Activated T-cell treated with anti-CD3 and anti-CD28 coated beads, Interleukin-2, amount 50 U/mL, for 24 hours (primary cell): ENCODE measurements at places on chromosomes 12 and 14.

DNA sequence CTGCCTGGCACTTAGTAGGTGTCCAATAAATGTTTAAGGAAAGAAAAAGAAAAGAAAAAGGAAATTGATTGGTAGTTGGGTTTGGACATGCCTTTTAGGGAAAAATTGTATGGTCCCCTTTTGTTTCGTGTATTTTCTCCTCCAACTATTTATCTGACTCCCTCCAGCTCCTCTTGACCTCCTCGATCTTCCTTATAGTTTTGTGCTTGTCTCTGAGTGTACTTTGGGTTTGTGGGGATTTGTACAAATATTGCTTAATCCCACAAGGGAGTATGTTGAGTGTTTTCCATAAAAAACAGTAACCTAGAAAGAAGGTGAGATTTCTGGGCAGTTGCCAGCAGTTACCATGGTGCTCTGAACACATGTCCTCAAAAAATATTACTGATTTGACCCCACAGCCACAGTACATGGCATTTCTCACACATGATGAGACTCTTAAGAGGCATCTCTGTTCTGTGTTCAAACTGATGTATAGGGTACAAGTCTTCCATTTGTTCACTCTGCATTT is 15.7 kb downstream of the PLEKHG7 start:
- no peaks in the 10 kb centered on the region for H3K4me1 ChIP-seq
- no peak for DNase-seq
- no peak overlapping the region for H3K27ac ChIP-seq
- H3K36me3 ChIP-seq: no peaks in the 10 kb centered on the region

GRCh38 chr12:26114720-26115401 is 10.0 kb downstream of the BHLHE41 start:
- peaks cover 10% of the 10 kb centered on the region for H3K4me1 ChIP-seq
- no peaks in the 10 kb centered on the region for H3K36me3 ChIP-seq

GRCh38 chr14:100728962-100729361 is 2.3 kb downstream of the DLK1 start:
- no peak overlapping the region for H3K27ac ChIP-seq
- peaks cover 2% of the 10 kb centered on the region for H3K4me1 ChIP-seq
- no peak overlapping the region for H3K4me3 ChIP-seq
- no peak for DNase-seq
- H3K36me3 ChIP-seq: no peaks in the 10 kb centered on the region

DNA sequence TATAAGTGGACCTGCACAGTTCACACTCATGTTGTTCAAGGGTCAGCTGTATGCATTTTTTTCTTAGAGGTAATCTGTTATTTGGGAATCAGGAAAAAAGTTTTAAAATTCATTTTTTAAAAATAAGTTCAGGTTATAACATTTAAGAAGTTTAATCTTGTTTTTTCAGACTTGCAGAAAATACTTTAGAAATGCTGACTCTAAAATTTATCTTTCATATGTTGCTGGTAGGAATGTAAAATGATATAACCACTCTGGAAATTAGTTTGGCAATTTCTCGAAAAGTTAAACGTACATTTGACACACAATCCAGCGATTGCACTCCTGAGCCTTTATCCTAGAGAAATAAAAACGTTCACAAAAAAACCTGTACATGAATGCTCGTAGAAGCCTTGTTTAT is 4.7 kb downstream of the VRK1 start:
- H3K4me1 ChIP-seq: peaks cover 63% of the 10 kb centered on the region
- no peak overlapping the region for H3K4me3 ChIP-seq
- no peaks in the 10 kb centered on the region for H3K27me3 ChIP-seq
- DNase-seq: no peak

DNA sequence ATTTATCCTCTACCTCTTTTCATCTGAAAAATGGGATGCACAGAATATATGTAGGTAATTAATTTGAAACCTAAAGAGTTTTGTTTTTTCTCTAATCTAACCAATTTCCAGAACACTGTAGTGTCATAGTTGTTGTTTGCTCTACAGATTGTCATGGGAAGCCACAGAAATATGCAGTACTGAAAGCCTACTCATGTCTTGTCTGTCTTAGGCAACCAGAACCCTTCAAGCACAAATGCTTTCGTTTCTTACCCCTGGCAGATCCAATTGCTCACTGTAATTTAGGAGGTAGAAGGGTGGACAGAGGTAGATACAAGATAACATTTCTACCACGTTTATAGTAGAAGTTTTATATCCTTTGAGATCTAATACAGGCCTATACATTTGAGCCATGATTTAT is 330.2 kb upstream of the NOVA1 start:
- no peaks in the 10 kb centered on the region for H3K4me1 ChIP-seq
- H3K36me3 ChIP-seq: no peaks in the 10 kb centered on the region
- no peak overlapping the region for H3K27ac ChIP-seq

- H3K27me3 ChIP-seq: no peaks in the 10 kb centered on the region
- peak overlapping the region; percentile 63 for H3K27ac ChIP-seq
- H3K4me3 ChIP-seq: no peak overlapping the region
- peaks cover 10% of the 10 kb centered on the region for H3K4me1 ChIP-seq
- H3K36me3 ChIP-seq: peaks cover 76% of the 10 kb centered on the region
- DNase-seq: no peak
Measured at GRCh38 chr12:2805143-2805520, 7.3 kb upstream of the ITFG2 start.

GRCh38 chr14:105177082-105177481 is 4.0 kb downstream of the NUDT14 start:
- H3K4me3 ChIP-seq: no peak overlapping the region
- DNase-seq: no peak
- H3K27me3 ChIP-seq: no peaks in the 10 kb centered on the region
- peaks cover 16% of the 10 kb centered on the region for H3K4me1 ChIP-seq
- H3K27ac ChIP-seq: no peak overlapping the region
- H3K36me3 ChIP-seq: no peaks in the 10 kb centered on the region

- H3K4me3 ChIP-seq: no peak overlapping the region
- H3K4me1 ChIP-seq: peaks cover 20% of the 10 kb centered on the region
Measured at GRCh38 chr14:102565331-102565887, 27.0 kb upstream of the RCOR1 start.

DNA sequence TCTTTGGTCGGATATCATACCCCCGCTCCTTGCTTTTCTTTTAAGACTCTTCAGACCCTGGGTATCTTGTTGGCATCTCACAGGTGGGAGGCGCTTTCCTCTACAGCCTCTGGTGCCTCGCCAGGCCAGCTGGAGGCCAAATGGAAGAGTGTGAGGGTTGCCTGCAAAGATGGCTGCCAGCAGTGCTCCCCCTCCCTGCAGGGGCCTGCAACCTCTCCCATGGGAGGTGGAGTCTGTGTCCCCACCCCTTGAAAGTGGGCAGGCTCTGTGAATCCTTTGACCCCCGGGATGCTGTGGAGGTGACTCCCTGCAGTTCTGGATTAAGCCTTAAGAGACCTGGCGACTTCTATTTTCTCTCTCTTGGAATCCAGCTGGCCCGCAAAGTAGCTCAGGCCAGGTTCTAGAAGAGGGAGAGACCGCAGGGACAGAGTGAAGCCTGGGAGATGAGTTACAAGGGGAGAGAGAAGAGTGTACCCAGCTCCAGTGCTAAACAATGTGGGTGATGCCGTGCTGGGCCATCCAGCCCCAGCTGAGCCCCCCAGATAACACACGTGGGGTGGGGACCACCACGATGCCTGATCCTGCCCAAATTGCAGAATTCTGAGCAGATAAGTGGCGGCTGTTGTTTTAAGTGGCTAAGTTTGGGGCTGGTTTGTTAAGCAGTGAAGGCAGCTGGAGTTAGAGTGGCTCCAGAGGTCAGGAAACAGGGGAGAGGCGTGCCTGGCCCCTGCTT is 37.9 kb upstream of the NCOR2 start:
- H3K4me1 ChIP-seq: peaks cover 21% of the 10 kb centered on the region
- H3K36me3 ChIP-seq: no peaks in the 10 kb centered on the region
- peaks cover 5% of the 10 kb centered on the region for H3K27me3 ChIP-seq
- no peak for DNase-seq
- no peak overlapping the region for H3K4me3 ChIP-seq

- H3K27me3 ChIP-seq: peaks cover 10% of the 10 kb centered on the region
- no peaks in the 10 kb centered on the region for H3K4me1 ChIP-seq
- no peak overlapping the region for H3K27ac ChIP-seq
- H3K4me3 ChIP-seq: no peak overlapping the region
- DNase-seq: no peak
- no peaks in the 10 kb centered on the region for H3K36me3 ChIP-seq
Measured at GRCh38 chr12:65335021-65335714, 56.7 kb downstream of the MSRB3 start.

DNA sequence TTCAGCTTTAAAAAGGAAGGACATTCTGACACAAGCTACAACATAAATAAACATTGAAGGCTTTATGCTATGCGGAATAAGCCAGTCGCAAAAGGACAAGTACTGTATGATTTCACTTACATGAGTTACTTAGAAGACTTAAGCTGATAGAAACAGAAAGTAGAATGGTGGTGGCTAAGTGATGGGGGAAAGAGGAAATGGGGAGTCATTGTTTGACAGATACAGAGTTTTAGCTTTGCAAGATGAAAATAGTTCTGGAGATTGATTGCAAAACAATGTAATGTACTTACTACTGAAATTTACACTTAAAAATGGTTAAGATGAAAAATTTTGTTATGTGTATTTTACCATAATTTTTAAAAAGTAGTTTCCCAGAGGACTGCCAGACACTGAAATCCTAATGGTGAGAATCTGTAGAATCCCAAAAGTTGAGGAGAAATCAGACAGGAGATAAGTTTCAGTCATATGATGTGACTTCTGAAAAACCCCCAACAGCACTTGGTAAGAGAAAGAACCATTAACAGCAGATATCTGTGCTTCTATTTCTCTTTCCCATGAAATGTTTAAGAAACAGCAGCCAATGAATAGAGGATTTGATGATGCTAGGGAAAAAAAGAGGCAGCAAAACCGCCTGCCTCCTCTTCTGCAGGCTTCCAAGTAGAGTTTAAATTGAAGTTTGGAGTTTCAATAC is 16.6 kb upstream of the CLEC2A start:
- H3K4me1 ChIP-seq: peaks cover 48% of the 10 kb centered on the region
- H3K27ac ChIP-seq: peak overlapping the region; percentile 68
- no peaks in the 10 kb centered on the region for H3K27me3 ChIP-seq
- H3K36me3 ChIP-seq: no peaks in the 10 kb centered on the region

DNA sequence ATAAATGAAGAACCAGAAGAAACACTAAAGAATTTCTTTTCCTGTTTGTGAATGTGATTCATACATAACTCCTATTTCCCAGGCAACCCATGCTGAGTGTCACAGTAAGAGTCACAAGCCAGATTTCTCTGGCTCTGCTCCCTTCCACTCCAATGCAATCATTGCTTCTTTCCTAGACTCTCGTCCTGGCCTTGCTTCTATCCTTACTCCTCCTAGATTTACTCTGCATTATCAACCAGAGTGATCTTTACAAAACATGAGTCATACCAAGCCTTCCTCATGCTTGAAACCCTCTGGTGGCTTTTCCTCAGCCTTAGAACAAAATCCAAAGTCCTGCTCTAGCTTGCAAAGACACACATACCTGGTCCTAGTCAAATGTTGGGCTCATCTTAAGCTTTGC is 13.3 kb downstream of the IL22 start:
- no peak for DNase-seq
- peak overlapping the region; percentile 16 for H3K27ac ChIP-seq
- no peaks in the 10 kb centered on the region for H3K36me3 ChIP-seq
- H3K4me1 ChIP-seq: peaks cover 65% of the 10 kb centered on the region

GRCh38 chr12:120222288-120222832 is 21.4 kb upstream of the RPLP0 start:
- H3K4me3 ChIP-seq: no peak overlapping the region
- H3K36me3 ChIP-seq: peaks cover 68% of the 10 kb centered on the region
- DNase-seq: no peak

DNA sequence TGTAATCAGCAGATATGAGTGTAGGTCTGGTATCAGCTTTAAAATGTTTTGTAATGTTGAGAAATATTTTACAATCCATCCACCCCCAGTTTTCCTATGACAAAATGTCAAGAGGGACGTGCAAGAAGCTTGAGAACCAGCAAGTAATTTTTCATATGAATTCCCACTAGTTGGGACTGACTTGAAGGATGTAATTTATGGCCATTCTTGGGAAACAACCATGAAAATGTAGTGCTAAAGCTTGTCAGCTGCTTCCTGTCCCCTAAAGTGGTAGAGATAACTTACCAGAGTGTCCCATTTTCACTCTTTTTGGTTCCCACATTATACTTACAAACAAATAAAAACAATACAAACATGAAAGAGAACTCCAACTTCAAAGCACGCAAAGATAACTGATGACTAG is 63.9 kb downstream of the RERG start:
- H3K27ac ChIP-seq: no peak overlapping the region
- H3K4me3 ChIP-seq: no peak overlapping the region
- H3K36me3 ChIP-seq: no peaks in the 10 kb centered on the region
- H3K27me3 ChIP-seq: no peaks in the 10 kb centered on the region

- DNase-seq: peak; percentile 74
- peaks cover 20% of the 10 kb centered on the region for H3K36me3 ChIP-seq
- H3K27me3 ChIP-seq: no peaks in the 10 kb centered on the region
Measured at GRCh38 chr14:73785834-73786635, 65.6 kb upstream of the PTGR2 start.

DNA sequence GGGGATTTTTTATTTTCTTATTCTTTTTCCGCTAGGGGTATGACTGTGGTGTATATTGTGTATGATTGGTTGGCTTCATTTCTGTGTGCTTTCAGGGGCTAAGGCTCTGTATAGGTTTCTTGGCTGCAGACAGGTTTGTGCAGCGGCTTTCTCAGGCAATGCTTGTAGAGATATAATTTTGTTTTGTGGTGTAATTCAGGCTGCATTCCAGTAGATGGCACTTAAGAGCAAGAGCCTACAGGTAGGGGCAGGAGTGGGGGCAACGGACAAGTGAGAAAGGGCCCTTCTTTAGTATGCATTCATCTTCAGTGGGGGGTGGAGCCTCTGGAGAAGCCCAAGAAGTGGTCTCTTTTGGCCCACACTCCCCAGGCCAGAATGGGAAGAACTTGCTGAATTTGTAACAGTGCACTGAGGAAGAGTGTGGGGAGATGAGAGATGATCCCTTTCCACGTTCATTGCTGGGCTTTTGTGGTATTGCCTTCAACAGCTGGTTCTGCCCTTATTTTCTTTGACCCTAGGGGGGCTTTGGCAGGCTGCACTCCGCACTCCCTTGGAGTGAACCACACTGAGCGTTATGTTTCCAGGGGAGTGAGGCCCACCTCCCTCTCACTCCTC is 78.6 kb downstream of the IFNG-AS1 start:
- no peak for DNase-seq
- H3K36me3 ChIP-seq: peaks cover 6% of the 10 kb centered on the region
- H3K27ac ChIP-seq: no peak overlapping the region
- no peak overlapping the region for H3K4me3 ChIP-seq
- no peaks in the 10 kb centered on the region for H3K27me3 ChIP-seq
- H3K4me1 ChIP-seq: peaks cover 15% of the 10 kb centered on the region

- no peaks in the 10 kb centered on the region for H3K4me1 ChIP-seq
- no peak for DNase-seq
- no peak overlapping the region for H3K4me3 ChIP-seq
Measured at GRCh38 chr14:51056421-51056820, 38.5 kb downstream of the TRIM9 start.

DNA sequence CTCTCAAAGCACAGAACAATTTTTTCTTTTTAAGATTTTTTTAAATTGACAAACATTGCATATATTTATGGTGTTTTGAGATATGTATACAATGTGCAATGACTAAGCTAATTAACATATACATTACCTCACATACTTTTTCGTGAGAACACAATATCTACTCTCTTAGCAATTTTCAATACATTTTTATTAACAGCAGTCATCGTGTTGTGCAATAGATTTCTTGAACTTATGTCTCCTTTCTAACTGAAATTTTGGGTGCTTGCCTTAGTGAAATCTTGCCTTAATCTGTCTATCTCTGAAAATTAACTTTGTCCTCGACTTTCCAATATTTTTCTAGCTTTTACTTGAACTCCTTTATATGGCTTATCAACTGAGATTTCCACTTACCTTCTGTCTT is 6.8 kb downstream of the OR10A7 start:
- no peak overlapping the region for H3K4me3 ChIP-seq
- DNase-seq: no peak
- peaks cover 34% of the 10 kb centered on the region for H3K27me3 ChIP-seq

- DNase-seq: no peak
- H3K4me1 ChIP-seq: peaks cover 2% of the 10 kb centered on the region
- no peak overlapping the region for H3K27ac ChIP-seq
Measured at GRCh38 chr12:45292486-45293195, 76.7 kb downstream of the ANO6 start.
